ENCODE measurements at places on chromosomes 3 and 15.

DNA sequence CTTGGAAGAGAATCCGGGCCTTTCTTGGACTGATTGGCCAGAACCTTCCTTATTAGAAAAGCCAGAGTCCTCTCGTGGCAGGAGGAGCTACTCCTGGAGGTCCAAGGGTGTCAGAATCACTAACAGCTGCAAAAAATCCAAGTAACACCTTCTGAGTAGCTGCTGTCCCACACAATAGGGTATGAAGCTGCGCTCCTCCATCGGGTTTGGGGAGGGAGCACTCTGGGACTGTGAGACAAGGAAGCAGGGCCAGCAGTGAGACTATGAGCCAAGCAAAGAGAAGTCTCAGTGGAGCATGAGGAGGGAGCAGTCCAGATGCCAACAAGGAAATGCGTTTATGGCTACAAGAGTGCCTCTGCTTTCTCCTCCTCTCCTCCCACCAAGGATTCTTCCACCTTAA, 21.7 kb downstream of the SEMA3G start:
- no peak for DNase-seq

DNA sequence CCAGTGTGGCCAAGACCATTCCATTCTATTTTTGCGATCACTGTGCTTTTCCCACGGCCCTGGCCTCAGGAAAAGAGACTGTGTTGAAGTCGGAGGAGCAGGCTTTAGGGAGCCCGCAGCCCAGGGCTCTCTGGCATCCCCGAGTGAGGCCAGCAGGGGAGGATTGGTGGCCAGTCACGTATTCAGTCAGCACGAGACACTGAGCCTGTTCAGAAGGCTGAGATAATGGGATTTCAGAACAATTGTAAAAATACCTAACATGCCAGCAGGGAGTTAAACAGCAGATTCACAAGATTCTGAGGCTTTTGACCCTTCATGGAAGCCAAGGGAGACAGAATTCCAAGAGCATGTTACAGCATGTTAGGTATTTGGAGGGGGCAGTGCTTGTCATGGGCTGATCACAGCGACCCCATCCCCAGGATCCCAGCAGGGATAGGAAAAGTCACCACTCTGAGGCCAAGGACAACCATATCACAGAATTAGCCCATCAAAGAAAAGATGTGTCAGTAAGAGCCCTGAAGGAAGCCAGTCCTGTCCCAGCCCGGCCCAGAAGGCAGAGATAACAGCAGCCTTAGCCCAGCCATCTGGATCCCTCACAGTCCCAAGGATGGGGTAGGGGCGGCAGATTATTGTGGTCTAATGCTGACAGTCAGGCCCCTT, 40.6 kb downstream of the AMOTL2 start:
- DNase-seq, result no peak

DNA sequence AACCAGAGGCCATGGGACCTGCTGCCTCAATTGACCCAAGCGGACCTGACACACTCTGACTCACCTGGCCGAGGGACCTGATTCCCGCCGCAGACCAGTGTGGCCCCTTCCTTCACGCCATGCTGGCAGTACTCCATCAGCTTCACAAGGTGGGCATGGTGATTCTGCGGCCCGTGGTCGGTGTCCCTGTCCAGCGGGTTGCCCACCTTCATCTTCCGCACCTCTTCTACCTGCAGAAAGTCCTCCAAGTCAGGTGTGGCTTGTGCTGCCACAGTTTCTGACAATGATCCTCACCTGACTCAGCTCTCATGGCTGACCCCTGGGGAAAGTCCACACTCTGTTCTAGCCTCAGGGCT, 25.9 kb upstream of the SLC41A3 start:
- no peak for DNase-seq

DNA sequence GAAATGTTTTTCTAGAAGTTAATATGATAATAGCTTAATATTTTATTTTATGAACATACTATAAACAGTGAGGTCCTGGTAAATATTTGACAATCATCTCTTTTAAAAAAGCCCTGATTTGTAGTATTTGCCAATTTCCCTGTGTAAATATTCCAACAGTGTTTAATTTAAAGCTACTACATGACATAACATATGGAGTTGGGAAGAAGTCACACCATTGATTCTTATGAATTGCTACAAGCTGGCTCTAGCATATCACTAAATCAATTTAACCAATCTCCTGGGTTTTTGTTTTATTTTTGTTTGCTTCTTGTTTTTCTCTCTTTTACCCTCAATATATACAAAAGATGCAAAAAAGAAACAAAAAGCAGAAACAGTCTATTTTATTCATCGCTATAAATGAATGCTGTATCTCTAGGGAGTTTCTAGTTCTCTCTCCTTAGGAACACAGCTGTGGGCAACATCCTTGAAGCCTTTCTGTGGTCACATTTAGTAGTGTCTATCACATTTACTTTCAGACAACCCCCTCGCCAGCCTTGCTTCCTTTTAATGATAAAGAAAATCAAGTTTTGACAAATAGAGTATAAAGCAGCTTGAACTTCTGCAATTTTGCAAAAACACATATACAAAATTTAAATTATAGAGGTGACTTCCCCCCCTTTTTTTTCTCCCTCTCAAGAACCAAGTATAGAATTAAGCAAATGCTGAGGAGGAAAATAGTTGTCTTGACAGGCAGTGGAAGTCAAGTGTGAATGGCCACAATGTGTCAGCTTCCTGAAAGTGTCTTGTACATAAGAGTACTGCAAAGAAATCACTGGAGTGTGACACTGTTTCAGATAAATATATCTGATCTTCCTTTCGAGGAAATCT, 21.4 kb downstream of the CCR1 start:
- DNase-seq, result no peak

DNA sequence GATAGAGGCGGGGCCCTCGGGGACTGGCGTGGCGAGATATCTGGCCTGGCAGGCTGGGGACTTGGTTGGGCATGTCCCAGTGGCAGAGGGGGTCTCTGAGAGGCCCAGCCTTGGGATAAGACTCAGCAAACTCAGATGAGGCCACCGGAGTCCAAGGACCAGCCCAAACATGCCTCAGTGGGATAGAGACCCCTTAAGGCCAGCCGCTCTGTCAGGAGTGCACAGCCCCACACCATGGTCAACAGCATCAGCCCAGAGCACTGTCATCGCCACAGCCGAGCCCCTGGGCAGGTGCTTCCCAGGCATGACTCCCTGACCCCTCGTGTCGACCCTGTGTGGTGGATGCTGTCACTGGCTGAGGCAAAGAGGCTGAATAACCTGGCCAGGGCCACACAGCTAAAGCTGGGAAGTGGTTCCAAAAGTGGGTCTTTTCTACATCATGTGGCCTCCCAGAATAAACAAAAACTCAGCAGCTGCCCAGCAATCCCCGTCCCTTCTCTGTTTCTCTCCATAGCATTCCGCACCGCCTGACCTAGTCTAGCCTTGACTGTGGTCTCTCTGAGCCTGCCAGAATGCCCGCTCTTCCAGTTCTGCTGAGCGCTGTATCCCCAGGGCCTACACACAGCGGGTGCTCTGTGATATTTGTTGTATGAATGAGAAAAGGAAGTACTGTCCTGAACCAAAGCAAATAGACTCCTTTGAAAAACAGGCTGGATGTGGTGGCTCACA, 15.1 kb downstream of the CTSH start:
- DNase-seq, result no peak

GRCh38 chr3:8555725-8556472, 54.3 kb downstream of the LMCD1 start:
- no peak for DNase-seq

DNA sequence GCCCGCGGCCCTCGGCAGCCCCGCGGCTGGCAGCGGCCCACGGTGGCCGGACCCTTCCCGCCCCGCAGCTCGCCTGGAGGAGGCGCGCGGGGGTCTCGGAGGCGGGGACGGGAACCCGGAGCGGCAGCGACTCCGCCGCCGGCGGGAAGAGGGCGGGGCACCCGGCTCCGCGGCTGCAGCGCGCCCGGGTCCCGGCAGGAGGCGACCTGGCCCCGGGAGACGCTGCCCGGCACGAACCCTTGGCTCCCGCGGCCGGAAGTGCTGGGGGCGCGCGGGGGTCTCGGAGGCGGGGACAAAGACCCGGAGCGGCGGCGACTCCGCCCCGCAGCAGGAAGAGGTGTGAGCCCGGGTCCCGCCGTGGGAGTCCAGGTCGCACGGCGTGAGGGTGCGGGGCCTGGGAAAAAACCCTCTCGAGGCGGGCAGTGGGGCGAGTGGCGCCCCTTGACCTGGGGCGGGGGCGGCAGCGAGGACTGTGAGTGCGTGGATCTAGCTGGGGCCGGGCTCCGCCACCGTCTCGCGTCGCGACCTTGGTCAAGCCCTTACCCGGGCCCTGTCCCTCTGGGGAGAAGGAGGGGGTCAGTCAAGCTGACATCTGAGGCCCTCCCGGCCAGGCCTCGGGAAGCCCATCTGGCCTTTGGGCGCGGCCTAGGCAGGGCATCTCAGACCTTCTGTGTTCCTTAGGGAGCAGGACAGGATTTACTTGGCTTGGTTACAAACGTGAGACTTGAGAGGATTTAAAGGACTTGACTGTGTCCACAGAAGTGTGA, at the start of gene CIB2:
Gene CIB2 (minus strand): TSS at position 151 of the 767 bp plus-strand sequence. CDS start 230 bp downstream, outside the sequence.
- DNase-seq, result peak; percentile 33

GRCh38 chr3:23811919-23812318, 6.2 kb downstream of the UBE2E1 start:
- DNase-seq, result no peak

DNA sequence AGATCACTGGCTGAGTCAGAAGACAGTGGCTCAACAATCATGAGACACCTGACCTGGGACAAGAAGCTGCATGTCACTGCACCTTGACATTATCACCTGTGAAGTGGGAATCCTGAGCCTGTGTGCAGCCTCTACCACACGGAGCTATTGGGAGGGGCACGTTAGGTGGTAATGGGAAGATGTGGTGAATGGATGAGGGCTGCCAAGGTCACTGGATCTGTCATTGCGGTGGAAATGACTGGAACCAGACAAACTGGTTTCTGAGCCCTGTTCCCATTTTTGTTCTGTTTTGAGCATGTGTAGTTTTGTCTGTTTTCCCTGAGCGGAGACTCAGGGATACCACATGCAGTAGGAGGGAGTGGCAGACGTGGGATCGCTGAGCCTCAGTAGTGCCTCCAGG, 235.5 kb downstream of the OPA1 start:
- no peak for DNase-seq

- no peak for DNase-seq
Measured at GRCh38 chr15:96002890-96003859, 327.3 kb upstream of the NR2F2 start.

DNA sequence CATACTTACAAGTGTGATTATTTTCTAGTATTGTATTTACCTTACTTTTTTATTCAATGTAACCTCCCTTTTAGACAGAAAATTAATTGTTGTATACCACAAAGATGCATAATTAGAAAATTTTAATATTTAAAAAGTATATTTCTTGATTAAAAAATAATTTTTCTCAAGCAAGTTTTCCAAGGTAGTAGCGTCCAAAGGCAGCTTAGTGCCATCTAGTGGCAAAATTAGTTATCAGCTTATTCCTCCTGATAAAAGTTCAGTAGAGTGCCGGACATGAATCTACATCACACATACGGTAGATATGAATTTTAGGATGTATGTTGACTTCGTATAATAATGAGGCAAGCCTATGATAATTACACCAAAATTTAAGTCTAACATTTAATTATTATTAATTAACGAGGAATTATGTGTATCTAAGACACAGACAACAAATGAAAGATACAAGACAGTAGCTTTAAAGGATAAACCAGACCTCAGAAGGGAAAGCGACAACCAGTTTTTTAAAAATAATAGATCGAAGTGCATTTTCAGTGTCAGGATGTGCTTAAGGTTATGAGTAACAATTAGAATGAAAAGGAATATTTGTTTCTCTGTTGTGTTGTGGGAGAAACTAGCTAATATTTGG, 405.9 kb downstream of the ROBO1 start:
- peak; percentile 20 for DNase-seq

GRCh38 chr15:28273873-28274610, 47.9 kb downstream of the HERC2 start:
- no peak for DNase-seq

DNA sequence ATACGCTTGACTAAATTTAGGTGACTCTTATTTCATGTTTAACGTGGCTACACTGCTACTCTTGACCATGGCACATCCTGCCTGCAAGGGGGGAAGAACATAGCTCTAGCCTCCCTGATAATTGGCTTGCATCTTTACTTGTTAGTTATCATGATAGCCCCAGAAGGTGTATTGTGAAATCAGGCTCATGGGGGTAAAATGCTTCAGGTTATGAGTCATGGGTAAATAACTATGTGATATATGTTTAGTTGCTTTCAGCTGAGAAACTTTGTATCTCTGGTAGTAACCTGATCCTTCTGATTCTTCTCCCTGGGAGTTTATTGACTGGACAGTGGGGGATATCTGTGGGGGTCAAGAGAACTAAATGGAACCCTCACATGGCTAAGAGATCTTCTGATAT, 660.8 kb upstream of the UBE2E2 start:
- DNase-seq, result no peak

- no peak for DNase-seq
Measured at GRCh38 chr3:129966876-129967275, 7.6 kb upstream of the TRH start.

GRCh38 chr3:172347895-172348679, 100.2 kb downstream of the GHSR start:
- DNase-seq, result no peak

DNA sequence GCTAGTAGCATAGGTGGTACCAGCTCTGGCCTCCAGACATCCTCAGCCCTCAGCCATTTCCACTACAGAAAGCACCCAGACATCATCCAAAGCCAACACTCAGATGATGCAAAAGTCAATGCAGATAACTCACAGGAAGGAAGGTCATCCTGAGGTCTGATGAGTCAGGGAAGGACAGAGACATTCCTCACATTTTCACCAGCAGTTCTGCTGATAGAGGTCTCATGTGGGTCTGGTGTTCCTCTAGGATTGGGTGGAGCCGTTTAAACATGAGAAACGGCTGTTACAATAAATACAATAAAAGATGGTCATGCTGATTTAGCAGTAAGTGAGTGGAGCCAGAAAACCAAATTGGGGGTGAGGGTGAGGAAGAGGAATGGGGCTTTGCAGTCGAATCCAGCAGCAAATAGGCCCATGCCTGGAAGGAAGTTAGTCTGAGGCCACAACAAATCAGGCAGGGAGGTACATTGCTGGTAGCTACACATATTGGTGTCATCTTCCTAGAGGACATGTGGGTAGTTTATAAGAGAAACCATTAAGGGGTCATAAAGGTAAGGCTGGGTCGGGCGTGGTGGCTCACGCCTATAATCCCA, 33.3 kb upstream of the FLNB start:
- peak; percentile 28 for DNase-seq

- no peak for DNase-seq
Measured at GRCh38 chr15:40412095-40412759, 6.6 kb downstream of the IVD start.

- peak; percentile 23 for DNase-seq
Measured at GRCh38 chr15:69976366-69976994, 121.2 kb downstream of the TLE3 start.

DNA sequence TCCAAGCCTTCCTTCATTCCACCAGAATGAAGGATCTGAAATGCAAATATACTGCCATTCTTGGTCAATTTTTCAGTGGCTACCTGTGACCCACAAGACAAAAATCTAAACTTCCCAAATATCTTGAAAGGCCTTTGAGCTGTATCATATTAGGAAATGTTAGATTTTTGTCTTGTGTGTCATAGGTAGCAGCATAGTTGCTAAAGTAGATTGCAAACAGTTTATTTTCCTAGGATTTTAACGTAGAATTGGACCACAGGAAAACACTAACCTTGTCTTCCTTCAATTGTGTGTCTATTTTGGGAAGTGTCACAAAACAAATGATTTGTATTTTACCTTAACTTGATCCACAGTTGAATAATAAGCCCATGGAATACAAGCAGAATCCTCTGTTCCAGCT, 42.4 kb downstream of the CP start:
- no peak for DNase-seq

Data from HL-60 (cell line).